ENCODE measurements at places on chromosomes 1 and 21.
A peak's percentile ranks its signal among the peaks of the same experiment; 100 is the strongest.

DNA sequence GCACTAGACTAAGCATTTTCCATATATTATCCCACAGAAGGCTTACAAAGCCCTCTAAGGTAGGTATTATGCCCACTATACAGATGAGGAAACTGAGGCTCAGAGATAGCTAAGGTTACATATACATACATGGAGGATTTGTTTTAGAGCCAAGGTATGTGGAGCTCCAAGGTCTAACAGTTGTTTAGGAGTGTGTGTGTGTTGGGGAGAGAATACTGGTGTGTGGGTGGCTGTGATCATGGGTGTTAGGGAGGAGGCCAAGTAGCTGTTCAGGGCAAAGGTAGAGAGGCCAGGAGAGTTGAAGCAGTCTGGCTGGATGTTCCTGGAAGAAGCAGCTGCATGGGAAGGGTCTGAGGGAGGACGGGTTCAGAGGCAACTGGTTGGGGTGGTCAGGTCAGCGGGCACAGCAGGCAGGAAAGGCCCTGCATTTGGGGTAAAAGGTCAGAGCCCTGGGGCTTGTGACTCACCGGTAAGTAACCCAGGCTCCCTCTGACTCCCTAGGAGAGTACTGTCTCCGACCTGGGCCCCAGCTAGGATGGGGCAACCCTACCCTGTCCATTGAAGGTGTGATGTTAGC, 5.1 kb upstream of the LDLRAP1 start:
- no peak for DNase-seq

GRCh38 chr1:70909262-70909822, 138.3 kb downstream of the PTGER3 start:
- DNase-seq, result no peak

- no peak for DNase-seq
Observed at GRCh38 chr1:59765011-59765730, 49.6 kb upstream of the HOOK1 start.

DNA sequence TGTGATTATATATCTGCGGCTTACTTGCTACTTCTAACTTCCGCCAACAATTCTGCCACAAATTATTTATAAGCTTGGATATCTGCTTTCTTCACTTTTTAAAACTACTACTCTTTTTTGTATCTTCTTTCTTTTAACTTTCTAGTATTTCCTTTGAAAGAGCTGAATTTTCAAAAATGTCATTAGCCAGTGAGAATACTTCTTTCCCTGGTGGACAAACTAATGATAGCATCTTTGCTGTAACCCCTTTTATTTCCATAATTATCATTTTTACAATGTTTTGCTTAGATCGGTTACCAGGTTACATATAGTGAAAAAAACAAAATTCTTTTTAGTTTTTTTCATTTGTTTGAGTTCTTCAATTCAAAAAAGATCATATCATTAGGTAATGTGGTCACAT, 355.9 kb upstream of the ADGRL4 start:
- DNase-seq, result no peak

- no peak for DNase-seq
Observed at GRCh38 chr21:44510508-44511218, 29.3 kb downstream of the KRTAP10-1 start.

DNA sequence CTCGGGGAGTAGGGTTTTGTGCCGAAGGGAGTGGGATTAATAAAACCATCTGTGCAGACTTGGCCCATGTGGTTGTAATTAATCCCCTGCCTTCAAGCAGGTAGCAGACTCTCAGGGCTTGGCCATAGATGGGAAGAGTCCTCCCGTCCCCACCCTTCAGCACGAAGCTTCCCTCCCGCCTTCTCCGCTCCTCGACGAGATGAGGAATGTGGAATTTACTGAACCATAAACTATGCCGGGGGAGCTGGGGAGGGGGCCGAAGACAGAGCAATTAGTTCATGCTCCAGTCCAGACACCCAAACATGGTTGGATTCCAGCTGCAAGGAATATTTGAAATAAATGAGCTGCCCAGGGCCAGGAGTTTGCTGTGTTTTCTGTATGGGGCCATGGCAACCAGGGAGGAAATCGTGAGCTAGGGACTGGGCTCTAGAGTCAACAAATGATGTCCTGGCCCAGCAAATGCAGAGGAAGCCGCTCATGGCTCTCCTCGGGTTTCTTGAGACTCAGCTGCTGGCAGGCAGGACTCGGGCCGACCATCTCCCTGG, 78.8 kb downstream of the SPSB1 start:
- peak; percentile 59 for DNase-seq

DNA sequence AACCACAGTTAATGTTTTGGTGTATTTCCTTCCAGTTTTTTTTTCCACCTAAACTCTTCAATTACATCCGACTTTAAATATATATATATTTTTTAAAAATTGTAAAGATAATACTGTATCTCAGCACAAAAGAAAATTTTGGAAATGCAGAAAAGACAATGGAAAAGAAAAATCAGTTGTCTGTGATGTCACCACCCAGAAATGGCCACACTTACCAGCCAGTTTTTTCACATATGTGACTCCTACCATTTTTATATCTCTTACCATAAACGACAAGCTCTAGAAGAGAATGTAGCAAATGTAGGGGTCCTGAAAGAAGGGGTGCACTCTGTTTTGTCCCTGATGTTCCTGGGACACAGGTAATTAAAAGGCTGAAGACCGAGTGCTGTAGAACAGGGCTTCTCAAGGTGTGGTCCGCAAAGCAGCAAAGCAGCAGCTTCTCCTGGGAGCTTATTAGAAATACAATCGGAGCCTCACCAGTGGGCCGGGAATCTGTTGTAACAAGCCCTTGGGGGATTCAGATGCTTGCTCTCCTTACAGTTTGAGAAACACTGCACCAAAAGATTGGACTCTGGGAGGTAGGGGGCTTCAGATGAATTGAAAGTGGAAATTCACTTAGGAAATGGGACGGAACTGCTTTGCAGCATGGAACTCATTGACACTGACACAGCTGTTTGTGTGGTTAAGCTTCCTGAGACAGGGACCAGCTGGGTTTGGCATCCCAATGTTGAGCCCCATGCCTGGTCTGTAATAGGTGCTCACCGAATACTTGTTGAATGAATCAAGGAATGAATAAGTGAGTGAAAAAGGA, 44.1 kb downstream of the ALPL start:
- no peak for DNase-seq

Data from AG04449 (cell line).